ENCODE measurements at places on chromosomes 1 and 21. TPM values are rescaled to one million over a fixed set of nuclear protein-coding genes. Genes with fewer than 3 reads are reported as not detected.

- DNase-seq, result no peak
Measured at GRCh38 chr1:61332196-61332753, 249.9 kb downstream of the NFIA start.

- DNase-seq, result no peak
Measured at GRCh38 chr21:35298757-35299156, 249.7 kb upstream of the RUNX1 start.

Gene CRYBG2
- not detected for total RNA-seq

- DNase-seq, result no peak
Measured at GRCh38 chr1:93666613-93667384, 14.8 kb downstream of the BCAR3 start.

Gene TTC3
- 155 TPM for total RNA-seq

- no peak for DNase-seq
Measured at GRCh38 chr1:156461781-156462647, 38.6 kb downstream of the MEF2D start.

Gene NMNAT2
- total RNA-seq, result 0.23 TPM

Gene PAPPA2
- 0.18 TPM for total RNA-seq

Gene DIO1
- not detected for total RNA-seq

GRCh38 chr1:186985889-186986491, 157.2 kb downstream of the PLA2G4A start:
- DNase-seq, result no peak

DNA sequence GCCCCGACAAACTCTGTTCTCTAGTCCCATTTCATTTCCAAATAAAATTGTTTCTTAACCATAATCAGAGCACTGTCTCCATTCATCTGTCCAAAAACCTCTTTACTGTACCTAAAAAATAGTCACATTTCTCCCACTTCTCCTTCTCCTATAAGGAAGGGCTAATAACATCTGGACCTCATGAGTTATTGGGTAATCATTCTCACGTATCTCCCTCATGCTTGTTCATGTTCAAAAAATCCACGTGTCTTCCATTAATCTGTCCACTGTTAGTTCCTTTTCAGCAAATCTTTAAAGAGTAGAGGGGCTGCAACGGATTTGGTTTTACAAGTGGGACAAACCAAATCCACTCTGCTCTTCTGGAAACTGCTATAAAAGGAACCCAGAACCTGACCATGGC, 1418.8 kb downstream of the MRPL39 start:
- DNase-seq, result no peak

GRCh38 chr1:30872948-30873263, 35.7 kb downstream of the SDC3 start:
- no peak for DNase-seq

DNA sequence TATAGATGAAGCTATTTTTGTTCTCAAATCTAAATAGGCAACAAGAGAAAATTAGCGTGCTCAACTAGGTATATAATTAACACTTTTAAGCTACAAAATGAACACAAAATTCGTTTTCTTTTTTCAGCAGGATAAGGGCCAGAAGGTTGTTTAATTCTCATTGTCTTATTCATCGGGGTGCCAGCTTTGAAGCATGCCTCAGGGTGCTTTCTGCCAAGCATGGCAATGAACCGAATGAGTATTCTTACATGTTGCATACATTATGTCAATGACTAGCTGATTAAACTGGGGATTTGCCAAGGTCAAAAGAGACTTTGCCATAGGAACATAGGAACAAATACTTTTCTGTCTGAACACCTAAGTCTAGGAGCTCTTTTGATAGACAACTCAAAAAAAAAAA, 102.0 kb upstream of the MAP1LC3C start:
- no peak for DNase-seq

DNA sequence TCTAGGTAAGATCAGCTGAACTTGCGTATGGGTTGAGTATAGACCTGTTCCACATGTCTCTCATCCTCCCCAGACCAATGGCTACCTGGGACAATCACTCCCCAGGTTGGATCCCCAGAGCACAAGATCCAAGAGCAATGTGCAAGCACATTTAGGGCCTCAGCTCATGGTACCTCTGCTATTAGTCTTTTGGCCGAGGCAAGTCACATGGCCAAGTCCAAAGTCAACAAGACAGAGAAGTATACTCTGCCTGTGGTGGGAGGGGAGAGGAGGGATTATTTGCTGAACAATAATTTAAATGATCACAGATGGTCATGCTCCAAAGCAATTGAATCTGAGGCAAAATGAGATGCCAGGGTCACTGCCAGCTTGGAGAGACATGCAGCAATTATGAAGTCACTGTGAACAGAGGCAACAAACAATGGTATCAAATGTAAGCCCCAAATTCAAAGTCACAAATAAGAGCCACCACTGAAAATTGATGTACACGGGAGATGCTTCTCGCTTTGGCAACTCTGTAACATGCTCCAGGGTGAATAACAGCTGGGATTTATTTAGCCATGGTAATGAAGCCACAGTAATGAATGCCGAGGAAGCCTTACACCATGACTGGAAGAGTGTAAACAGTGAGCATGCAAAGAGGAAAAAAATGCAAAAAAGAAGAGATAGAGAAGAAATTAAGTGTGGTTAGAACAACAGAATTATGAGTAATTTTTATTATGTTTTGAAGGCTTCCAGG, 149.1 kb downstream of the ZNF281 start:
- no peak for DNase-seq

GRCh38 chr21:43575473-43575844, 83.8 kb downstream of the HSF2BP start:
- no peak for DNase-seq

DNA sequence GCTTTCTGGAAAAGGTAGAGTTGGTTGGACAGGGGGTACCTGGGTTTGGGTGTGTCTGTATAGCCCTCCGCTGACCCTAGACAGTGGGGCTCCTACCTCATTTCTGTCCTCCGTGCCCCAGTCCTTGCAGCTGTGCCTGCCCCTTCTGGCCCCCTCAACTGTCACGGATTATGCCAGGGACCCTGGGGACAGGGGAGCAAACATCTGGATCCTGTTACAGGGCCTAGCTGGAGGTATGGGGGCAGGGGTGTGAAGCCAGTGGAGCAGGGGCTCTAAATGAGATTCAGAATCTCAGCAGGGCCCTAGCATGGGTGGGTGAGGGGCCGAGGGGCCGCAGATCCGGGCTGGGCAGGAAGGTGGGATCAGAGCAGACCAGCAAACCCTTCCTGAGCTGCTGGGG, 81.0 kb downstream of the TAS1R2 start:
- no peak for DNase-seq

Gene TMEM200B
- 0.41 TPM for total RNA-seq

GRCh38 chr1:227424159-227424680, 105.9 kb upstream of the CDC42BPA start:
- DNase-seq, result no peak

GRCh38 chr1:70231475-70231874, 10.3 kb downstream of the SRSF11 start:
- DNase-seq, result no peak

Gene AIRE
- total RNA-seq, result not detected

Gene RNF186
- not detected for total RNA-seq

DNA sequence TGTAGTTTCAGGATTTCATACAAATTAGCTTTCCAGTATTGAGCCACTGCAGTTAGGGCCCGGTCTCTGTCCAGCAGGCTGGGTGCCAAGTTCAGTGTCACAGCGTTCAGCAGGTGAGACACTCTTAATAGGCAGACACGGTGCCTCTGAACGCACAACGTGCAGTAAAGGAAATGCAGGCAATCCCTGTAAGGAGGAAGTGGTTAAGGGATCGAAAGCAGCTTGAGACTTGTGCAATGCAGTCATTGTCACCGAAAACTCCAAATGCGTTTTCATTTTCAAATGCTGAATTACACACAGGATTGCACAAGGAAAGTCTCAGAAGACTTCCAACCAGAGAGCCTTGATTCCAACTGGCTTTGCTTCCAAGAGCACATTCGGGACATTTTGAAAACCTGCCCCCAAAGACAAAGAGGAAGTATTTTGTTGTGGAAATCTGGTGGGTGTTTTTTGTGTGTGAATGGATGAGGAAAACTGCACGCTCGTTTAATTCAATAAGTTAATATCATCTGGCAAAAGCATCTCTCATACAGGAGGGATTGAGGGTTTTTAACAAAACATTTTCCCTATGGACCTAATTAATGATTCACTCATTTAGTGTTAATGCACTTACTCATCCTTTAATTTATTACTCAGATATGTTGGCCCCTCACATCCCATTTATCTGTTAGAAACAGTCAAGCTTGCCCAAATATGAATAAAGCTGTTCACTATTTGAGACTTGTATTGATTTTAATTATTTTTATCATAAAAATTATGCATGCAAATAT, 61.6 kb downstream of the PTGS2 start:
- DNase-seq, result no peak

Gene KRTAP7-1
- not detected for total RNA-seq

GRCh38 chr1:153533689-153534201, 2.0 kb downstream of the S100A6 start:
- peak; percentile 47 for DNase-seq

- no peak for DNase-seq
Measured at GRCh38 chr21:35829067-35829466, 231.3 kb downstream of the SETD4 start.

Gene SESN2
- 24.4 TPM for total RNA-seq

DNA sequence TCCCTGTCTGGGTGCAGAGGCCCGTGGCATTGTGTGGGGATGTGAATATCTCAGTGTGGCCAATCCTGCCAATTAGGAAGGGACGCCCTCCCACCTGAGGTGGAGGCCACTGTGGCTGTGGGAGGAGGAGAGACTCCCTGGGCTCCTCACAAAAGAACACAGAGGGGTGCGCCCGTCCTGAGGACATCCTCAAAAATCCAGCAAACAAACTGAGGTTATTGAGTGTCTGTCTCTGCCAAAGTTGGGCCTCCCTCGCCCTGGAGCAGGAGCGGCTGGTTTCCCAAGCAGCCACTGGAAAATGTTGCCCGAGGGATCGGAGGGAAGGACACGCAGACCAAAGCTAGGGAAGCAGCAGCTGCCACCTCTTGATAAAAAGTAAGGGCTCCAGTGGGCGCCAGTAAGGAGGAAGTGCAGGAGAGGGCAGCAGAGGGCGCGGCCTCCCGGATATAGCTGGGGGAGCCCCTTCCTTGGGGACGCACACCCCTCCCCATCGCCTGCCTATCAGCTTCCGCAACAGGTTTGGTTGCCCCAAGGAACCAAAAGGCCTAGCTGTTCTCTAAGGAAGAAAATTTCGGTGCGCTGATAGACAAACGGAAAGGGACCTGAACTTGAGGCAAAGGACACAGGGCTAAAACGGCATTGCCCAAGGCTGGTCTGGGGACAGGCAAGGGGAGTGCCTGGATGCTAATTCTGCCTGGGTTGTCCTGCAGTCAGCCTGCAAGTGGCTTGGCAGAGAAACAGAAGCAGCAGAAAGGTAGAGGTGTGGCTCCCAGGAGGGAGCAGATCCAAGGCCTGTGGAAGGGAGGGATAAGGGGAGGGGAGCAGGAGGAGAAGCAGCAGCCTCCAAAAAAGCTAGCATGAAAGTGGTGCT, 1.7 kb upstream of the GRIK3 start:
- no peak for DNase-seq

DNA sequence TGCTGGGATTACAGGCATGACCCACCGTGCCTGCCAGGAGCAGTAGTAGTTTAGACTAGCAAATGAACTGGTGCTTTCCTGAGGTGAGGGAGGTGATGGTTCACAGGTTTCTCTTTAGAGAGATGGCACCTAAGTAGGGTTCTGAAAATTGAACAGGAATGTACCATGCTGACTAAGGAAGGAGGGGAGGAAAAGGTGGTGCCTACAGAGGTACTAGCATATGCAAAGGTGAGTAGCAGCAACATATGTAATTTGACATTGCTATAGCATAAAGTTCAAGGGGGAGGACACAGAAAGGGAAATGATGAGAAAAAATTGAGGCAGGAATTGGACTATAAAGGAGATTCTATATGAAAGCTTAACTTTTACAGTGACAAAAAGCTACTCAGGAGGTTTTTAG, 65.9 kb upstream of the RBM34 start:
- no peak for DNase-seq

GRCh38 chr1:152442765-152443164, 28.7 kb upstream of the CRNN start:
- DNase-seq, result no peak

- no peak for DNase-seq
Measured at GRCh38 chr1:1947493-1947892, 28.4 kb upstream of the TMEM52 start.

GRCh38 chr1:6975331-6976043, 190.2 kb downstream of the CAMTA1 start:
- no peak for DNase-seq
